ENCODE measurements at places on chromosomes 12 and 14.

GRCh38 chr14:99872786-99873440 is 79.7 kb downstream of the EML1 start:
- DNase-seq, result no peak

DNA sequence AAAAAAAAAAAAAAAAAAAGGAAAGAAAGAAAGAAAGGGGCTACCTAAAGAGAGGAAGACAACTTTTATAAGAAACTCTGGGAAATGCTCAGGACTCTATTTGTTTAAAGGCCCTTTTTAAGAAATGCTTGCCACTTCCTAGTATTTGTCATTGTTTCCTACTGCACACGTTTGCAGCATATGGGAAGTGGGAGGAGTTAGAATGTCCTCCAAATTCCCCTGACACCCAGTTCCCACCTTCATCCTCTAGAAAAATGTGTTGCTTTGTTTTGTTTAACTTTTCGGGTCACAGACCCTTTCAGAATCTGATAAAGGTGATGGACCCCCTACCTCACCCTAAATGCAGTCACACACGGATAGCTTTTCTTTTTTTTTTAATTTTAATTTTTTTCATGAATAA is 40.8 kb downstream of the NINJ2 start:
- no peak for DNase-seq

- DNase-seq, result no peak
Measured at GRCh38 chr14:74290415-74290814, 12.3 kb downstream of the ABCD4 start.

DNA sequence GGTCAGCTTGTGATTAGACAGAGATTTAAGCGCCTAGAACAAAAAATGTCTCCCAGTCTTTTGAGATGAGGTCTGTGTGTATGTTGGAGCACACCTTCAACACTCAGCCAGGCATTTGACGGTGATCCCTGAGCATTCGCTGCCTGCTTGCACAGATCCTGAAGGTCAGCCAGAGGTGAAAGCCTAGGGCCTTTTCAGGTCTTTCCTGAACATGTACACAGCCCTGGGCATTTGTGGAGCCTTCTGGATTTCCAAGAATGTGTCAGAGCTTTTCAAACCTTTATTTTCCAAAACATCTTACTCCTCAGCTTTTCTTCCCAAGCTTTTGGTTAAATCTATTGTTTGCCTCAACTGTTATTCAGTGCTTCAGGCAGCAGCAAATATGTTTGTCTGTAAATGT is 59.1 kb upstream of the AMN start:
- DNase-seq, result no peak

- DNase-seq, result no peak
Measured at GRCh38 chr12:110908377-110909152, 11.8 kb downstream of the MYL2 start.

DNA sequence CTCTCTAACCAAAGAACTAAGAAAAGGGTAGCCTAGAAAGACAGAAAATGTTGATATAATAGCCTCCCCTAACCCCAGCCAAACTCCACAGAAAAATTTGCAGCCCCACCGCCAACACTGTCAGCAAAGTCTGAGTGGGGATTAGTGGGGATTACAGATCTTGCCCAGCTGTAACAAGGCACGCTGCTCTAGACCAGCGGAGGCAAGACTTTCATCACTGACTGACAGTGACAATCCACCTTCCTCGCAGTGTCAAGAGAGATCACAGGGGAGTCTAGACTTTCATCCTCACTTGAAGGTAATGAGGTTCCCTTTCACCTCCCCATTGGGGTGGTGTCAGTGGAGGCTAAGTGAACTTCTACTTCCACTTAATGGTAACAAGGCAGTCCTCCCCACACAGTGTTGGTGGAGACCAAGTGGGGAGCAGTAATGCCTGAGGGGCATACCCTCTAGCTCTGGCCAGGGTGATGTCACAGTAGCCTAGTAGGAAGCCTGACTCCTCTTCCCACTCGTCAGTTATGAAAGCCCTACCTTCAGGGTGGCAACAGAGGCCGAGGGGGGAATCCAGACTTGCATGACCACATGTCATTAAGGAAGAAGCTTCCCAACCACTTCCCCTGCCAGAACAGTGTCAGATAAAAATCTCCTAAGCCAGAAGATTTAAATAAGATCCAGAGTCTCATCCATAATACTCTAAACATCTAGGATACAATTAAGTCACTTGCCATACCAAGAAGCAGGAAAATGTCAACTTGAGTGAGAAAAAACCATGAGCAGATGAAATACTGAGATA is 91.7 kb upstream of the RASSF8 start:
- DNase-seq, result no peak

- no peak for DNase-seq
Measured at GRCh38 chr12:59030415-59030814, 110.1 kb upstream of the LRIG3 start.

DNA sequence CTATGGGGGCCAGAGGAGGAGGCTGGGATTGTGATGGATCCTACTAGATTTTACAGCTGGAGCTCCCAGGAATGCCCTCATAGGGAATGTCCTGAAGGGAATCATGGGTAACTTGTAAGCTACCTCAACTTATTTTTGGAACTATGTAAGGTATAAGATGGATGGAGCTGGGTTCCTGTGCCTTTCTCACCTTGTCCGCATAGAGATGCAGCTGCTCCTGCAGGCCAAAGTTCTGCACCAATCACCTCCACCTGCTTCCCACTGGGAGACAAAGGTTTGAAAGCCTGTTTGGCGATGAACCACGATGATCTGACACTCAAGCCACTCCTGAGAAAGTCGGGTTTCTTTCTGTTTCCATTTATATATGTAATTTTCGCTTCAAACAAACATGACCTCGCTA is 648 bp upstream of the AKAP5 start:
- DNase-seq, result no peak

DNA sequence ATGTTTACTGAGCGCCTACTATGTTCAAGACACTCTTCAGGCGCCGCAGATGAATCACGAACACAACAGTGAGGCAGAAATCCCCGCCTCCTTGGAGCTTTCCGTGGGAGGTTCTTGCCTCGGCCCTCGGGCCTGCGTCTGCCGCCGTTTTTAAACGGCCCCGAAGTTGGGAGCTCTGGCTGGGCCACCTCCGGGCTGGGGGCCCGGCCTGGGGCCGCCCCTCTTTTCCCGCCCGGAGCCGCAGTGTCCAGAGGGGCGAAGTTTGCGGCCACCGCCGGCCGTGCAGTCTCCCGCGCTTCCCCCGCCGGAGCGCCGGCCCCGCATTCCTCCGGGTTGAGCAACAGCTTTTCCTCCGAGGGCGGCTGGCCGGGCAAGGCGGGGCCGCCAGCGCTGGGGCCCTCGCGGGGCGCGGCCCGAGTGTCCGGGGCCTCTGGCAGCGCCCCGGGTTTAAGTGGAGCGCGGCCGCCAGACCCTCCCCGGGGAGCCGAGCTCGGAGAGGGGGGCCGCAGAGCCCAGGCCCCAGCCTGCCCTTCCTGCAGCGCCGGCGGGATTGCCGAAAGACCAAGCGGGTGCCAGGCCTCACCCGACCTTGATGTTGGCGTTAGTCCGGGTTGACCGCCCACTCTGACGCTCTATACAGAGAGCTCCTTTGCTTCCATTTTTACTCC is 18.7 kb upstream of the CTDSP2 start:
- DNase-seq, result peak; percentile 89

GRCh38 chr14:50542941-50543418 is 10.6 kb upstream of the MAP4K5 start:
- no peak for DNase-seq

- DNase-seq, result no peak
Measured at GRCh38 chr14:90608929-90609341, 207.3 kb downstream of the TTC7B start.

GRCh38 chr12:54956818-54957641 is 27.5 kb downstream of the TESPA1 start:
- no peak for DNase-seq

- peak; percentile 39 for DNase-seq
Measured at GRCh38 chr12:131067981-131068851, 114.5 kb downstream of the ADGRD1 start.

Data from right cardiac atrium (tissue), 5 donors.